T-helper 17 cell (primary cell): ENCODE measurements at places on chromosomes 1 and 21.

DNA sequence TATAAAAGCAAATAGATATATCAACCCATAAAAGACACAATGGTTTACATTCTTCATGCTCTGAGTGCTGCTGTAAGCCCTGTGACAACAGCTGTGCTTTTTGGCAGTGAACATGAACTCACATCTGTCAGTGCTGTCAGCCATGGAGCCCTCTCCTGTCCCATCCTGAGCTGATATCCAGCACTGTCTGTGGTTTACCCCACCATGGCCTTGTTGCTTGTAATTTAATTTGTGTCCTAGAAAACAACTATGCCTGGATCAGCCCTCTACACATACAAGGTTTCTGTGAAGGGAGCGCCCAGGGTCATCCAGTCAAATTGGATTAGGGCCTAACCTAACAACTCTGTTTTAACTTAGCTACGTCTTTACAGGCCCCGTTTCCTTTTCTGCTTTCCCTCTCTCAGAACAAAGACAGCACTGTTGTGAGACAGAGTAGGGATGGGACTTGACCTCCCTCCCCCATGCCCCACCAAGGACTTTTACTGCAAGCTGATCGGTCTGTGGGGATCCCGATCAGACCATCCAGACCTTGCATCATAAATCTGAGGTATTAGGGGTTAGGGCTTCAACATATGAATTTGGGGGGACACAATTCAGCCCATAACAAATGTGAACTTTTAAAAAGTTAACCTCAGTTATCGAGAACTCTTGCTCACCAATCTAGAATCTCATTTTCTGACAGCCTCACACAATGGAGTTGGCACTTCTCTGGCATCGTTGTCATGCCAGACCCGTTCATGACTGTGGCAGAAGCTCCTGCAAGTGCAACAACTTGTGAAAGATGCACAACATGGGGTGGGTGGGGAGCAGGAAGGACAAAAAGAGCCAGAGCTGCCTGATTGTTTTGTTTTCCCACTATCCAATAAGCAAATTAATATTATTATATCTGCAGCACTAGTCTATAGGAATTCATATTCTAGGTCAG, 16.4 kb upstream of the SLC44A3 start:
- DNase-seq, result no peak

DNA sequence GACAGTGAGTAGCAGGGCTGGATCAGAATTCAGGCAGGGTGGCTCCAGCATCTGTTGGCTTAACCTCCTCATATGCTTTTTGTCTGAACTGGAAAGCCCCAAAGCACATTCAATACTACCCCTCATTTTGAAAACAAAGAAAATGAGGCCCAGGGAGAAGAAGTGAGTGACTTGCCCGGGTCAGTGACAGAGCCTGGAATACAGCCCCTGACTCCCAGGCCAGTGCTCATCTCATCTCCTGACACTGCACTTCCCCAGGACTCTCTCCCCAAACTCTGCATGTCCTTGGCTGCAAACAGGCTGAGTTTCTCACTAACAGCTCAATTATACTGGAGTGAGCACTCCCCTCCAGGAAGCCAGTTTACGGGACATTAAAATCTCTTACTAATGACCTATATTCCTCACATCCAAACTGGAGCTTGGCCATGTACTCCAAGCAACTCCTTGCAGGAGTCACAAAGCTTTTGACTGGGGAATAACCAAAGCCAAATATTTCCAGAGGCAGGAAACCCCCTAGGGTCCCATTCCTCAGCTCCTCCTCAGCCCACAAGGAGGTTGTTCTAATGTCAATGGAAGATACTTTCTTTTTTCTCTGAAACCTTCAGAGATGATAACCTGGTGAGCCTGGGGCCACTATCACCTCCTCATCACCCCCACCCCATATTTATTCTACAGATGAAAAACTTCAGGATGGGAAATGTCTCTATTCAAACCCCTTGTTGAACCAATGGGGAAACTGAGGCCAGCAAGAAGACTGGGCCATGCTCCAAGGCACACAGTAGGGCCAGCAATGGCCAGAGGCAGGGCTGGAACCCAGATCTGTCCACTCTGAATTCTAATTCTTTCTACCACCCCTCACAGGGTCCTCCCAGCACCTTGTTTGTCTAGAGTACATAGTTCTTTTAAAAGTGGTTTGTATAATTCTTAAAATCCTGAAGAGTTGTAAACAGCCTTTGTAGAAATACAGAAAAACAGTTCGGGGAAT, 127.0 kb downstream of the PLPP3 start:
- no peak for DNase-seq

DNA sequence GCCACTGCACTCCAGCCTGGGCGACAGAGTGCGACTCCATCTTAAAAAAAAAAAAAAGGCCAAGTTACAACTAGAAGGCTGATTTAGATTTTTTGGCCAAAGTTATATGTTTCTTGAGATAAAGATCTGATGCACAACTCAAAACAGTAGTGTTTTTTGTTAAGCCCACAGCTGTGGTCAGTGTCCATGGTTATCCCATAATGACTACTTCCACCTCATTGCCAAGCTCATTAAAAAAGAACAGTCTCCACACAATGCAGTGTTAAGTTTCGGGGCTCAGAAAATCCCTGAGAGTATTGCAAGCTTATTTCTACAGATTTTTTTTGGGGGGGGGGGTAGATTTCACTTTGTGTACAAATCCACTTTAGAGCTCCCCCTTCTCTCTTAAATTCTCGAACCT, 120.5 kb downstream of the RUNX1 start:
- no peak for DNase-seq

DNA sequence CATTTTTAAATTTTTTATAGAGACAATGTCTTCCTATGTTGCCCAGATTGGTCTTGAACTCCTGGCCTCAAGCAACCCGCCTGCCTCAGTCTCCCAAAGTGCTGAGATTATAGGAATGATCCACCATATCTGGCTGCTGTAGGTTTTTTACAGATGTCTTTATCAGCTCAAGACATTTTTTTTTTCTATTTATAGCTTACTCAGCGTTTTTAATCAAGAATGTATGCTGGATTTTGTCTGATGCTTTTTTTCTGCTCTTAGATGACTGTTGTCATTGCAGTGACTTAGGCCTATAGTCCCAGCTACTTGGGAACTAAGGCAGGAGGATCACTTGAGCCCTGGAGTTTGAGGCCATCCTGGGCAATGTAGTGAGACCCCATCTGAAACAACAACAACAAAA, 72.5 kb downstream of the POFUT2 start:
- no peak for DNase-seq
